ENCODE measurements at places on chromosomes 6 and 20. TPM values are rescaled to one million over a fixed set of nuclear protein-coding genes. Genes with fewer than 3 reads are reported as not detected.

- peaks cover 31% of the 10 kb centered on the region for H3K36me3 ChIP-seq
- no peak for DNase-seq
- no peak overlapping the region for H3K4me3 ChIP-seq
- peak overlapping the region; percentile 16 for H3K27ac ChIP-seq
- H3K4me1 ChIP-seq = peaks cover 42% of the 10 kb centered on the region
- no peaks in the 10 kb centered on the region for H3K27me3 ChIP-seq
Observed at GRCh38 chr6:158786645-158787304, 32.4 kb downstream of the EZR start.

DNA sequence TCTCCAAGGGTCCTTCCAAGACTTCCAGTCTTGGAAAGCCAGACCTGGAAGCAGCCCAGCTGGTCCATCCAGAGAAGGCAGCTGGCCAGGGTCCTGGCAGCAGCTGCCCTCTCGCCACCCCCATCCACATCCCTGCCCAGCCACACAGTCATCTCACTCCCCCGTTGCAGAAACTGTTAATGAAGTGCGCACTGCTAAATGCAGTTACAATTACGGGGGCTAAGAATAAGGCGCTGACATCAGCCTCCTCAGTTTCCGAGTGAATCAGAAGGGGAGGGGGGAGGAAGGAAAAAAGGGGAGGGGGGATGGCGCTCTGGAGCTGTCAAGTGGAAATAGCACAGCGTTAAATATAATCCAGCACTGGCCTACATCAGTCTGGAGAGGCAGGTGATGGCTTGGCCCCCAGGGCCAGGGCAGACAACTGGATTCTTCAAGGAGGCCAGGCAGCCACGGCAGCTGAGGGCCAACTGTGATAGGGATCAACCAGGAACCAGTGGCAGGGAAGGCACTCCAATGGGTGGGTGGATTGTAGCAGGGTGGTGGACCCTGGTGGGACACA is 6.9 kb downstream of the RIMS4 start:
- H3K36me3 ChIP-seq = no peaks in the 10 kb centered on the region
- H3K27ac ChIP-seq = no peak overlapping the region
- no peak overlapping the region for H3K4me3 ChIP-seq
- peaks cover 39% of the 10 kb centered on the region for H3K27me3 ChIP-seq
- H3K4me1 ChIP-seq = no peaks in the 10 kb centered on the region

DNA sequence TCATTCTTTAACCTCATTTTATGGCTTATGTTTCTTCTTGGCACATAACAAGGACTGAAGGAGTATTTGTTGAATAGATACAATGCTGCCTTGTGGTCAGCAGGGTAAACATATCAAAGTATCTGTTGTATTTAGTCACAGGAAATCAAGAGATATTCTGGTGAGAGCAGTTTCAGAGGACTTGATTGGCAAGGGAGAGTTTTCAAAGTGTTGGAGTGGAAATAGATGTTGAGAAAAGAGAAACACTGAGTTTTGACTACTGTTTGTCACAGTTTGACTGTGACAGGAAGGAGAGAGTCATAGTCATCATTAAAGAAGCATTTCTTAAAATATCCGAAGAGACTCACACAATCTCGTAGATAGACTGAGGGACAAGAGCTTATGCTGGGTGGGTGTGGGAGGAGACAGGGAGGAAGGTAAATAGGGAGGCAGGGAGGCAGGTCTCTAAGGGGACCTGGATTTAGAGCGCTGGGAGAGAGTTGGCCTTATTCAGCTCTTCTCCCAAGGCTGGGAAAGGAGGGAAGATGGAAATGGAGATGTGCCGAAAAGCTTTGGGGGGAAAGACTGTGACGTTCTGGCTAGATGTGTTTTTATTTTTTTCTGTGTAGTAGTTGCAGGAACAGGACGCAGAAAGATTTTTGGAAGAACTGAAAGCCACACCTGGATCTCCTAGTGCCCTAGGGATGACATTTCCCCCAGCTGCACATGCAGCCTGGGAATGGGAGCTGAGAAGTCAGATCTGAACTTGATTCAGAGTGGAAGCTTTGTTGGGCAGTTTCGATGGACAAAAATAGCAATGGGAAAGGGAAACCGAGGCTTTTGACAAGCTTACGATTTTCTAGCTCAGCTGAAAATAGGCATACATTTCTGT is 65.0 kb upstream of the IFNGR1 start:
- no peaks in the 10 kb centered on the region for H3K36me3 ChIP-seq
- H3K27ac ChIP-seq = no peak overlapping the region
- H3K4me1 ChIP-seq = peaks cover 3% of the 10 kb centered on the region
- H3K27me3 ChIP-seq = peaks cover 19% of the 10 kb centered on the region
- no peak overlapping the region for H3K4me3 ChIP-seq

- no peak for DNase-seq
- H3K36me3 ChIP-seq = no peaks in the 10 kb centered on the region
- no peak overlapping the region for H3K27ac ChIP-seq
- H3K4me1 ChIP-seq = no peaks in the 10 kb centered on the region
Observed at GRCh38 chr20:48128436-48128835, 343.2 kb upstream of the SULF2 start.

CTCFL gene
- not detected for total RNA-seq

GRCh38 chr20:46758929-46759669 is 49.6 kb downstream of the SLC2A10 start:
- H3K27ac ChIP-seq = no peak overlapping the region
- peaks cover 2% of the 10 kb centered on the region for H3K27me3 ChIP-seq
- no peak overlapping the region for H3K4me3 ChIP-seq
- no peaks in the 10 kb centered on the region for H3K36me3 ChIP-seq
- no peak for DNase-seq

PRR18 gene
- not detected for total RNA-seq

GRCh38 chr6:109174916-109175315 is 79.6 kb downstream of the CEP57L1 start:
- no peaks in the 10 kb centered on the region for H3K36me3 ChIP-seq
- no peak overlapping the region for H3K4me3 ChIP-seq
- no peak overlapping the region for H3K27ac ChIP-seq
- H3K27me3 ChIP-seq = peaks cover 30% of the 10 kb centered on the region

DNA sequence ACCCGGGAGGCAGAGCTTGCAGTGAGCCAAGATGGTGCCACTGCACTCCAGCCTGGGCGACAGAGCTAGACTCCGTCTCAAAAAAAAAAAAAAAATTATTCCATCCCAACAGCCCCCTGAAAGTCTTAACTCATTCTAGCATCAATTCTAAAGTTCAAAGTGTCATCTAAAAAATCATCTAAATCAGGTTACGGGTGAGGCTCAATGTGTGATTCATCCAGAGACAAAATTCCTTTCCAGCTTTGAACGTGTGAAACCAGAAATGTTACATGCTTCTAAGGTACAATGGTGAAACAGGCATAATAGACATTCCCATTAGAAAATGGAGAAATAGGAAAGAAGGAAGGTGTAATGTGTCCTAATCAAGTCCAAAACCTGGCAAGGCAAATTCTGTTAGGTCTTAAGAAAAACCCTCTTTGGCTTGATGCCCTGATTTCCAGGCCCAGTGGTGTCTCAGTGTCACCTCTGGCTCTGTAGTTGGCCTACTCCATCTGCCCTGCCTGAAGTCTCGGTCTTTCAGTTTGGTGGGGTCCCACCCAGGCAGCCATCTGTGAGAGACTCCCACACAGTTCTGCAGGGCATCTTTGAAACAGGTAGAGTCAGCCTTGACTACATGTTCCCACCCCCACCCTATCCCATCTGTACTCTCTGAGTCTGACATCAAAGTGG is 43.5 kb downstream of the HFE start:
- no peak for DNase-seq
- H3K4me1 ChIP-seq = peaks cover 32% of the 10 kb centered on the region
- H3K36me3 ChIP-seq = peaks cover 35% of the 10 kb centered on the region
- no peak overlapping the region for H3K4me3 ChIP-seq

Measured in activated naive CD8-positive, alpha-beta T cell treated with anti-CD3 and anti-CD28 coated beads, Interleukin-2, amount 10 ng/mL, durations not matched to agents 7 days and 5 days (primary cell).